ENCODE measurements at places on chromosomes 7 and 10.
A peak's percentile ranks its signal among the peaks of the same experiment; 100 is the strongest.

- no peak for DNase-seq
Measured at GRCh38 chr7:94062372-94062771, 58.2 kb upstream of the BET1 start.

DNA sequence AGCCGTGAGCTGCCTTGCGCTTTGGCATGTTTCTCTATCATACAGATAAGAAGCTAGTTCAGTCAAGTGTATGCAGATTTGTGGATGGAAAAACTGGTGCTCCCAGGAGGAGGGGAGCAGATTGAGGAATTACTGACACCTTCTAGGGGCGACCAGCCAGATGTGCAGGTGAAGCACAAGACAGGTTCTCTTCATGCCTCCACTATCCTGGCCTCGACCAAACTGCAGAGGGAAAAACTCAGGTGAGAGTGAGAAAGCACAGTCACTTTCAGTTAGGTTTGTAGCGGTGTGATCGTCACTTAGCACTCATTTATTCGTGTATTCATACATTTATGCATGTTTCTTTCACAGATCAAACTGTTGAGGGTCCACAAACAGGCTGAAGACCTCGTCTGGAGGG is 600 bp upstream of the DBNL start:
- no peak for DNase-seq

DNA sequence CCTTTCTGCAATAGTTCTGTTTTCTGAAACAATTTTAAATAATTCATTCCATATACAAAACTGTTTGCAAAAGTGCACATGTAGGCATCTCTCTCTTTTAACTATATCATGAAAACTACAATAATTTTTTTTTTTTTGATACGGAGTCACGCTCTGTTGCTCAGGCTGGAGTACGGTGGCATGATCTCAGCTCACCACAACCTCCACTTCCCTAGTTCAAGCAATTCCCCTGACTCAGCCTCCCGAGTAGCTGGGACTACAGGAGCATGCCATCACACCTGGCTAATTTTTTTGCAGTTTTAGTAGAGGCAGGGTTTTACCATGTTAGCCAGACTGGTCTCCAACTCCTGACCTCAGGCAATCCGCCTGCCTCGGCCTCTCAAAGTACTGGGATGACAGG is 44.0 kb upstream of the SEMA3A start:
- DNase-seq: no peak

- no peak for DNase-seq
Measured at GRCh38 chr7:66807736-66808135, 67.2 kb downstream of the RABGEF1 start.

GRCh38 chr10:97393034-97393573 is 8.0 kb downstream of the RRP12 start:
- DNase-seq: no peak

DNA sequence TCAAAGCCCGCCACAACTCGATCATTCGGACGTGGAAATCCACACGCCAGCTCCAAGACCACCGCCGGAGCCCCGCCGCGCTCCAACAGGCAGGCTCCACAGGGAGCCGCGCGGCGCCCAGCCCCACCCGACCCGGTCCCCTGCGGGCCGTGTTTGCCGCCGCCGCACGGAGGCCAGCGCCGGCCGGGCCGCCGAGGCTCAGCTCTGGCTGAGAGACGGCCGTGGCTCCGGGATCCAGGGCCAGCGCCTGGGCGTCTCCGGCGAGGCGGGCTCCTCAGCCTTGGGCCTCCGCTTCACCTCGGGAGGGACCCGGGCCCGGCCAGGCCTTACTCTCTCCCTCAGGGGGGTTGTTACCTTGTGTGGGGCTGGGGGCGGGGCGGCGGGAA is 333 bp downstream of the SMNDC1 start:
- DNase-seq: peak; percentile 66

- peak; percentile 14 for DNase-seq
Measured at GRCh38 chr7:44058759-44059218, 6.6 kb downstream of the PGAM2 start.

DNA sequence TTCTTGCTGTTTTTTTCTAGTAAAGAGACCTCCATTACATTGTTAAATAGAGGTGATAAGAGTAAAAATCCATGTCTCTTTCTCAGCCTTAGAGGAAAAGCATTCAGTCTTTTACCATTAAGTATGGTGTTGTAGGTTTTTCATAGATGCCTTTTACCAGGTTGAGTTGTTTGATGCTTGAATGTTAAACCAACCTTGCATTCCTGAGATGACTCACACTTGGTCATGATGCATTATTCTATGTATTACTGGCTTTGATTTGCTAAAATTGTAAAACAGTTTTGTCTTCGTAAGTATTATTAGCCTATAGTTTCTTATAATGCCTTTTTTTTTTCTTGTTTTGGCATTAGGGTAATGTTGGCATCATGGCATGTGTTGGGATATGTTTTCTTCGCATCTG is 90.0 kb downstream of the ANKRD61 start:
- DNase-seq: no peak

DNA sequence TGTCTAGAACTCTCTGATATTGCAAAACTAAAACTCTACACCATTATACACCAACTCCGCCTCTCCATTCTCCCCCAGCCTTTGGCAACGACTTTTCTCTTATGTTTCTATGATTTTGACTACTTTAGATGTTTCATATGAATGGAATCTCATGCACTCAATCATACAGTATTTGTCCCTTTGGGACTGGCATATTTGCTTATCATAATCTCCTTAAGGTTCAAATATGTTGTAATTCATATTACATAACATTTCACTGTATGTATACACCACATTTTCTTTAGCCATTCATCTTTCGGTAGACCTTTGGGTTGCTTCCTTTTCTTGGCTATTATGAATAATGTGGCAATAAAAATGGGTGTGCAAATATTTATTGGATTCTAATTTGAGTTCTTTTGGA is 164.4 kb downstream of the ARL4A start:
- no peak for DNase-seq

GRCh38 chr10:52261362-52261761 is 52.7 kb upstream of the DKK1 start:
- no peak for DNase-seq

GRCh38 chr7:6516387-6516983 is 34.8 kb downstream of the GRID2IP start:
- peak; percentile 87 for DNase-seq

- no peak for DNase-seq
Measured at GRCh38 chr10:125344573-125345171, 184.3 kb upstream of the CTBP2 start.

GRCh38 chr10:56318816-56319215 is 42.2 kb downstream of the ZWINT start:
- no peak for DNase-seq

DNA sequence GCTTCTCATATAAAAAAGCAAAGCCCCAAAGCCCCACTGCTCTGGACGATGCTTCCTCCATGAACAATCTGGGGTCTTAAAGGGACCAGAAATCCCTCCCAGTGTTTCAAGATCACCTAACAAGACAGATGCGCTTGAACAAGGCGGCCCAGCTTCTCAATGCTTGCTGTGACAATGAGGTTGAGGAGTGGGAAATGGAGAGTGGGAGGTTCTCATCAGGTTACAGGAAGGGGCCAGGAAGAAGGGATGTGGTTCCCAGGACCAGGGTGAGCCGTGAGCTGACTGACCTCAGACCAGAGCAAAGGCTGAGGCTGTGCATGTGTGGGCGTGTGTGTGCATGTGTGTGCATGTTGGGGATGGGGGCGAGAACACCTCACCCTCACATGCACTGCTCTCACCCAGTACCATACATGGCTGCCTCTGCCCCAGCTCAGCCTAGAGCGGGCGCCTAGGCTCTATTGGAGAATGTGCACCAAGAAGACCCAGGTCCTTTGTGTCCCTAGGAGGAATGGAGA is 220.8 kb upstream of the GPR26 start:
- no peak for DNase-seq

GRCh38 chr10:62399211-62399610 is 25.0 kb downstream of the ZNF365 start:
- no peak for DNase-seq

Measured in left ventricle myocardium superior (tissue), 1 donor.